ENCODE measurements at places on chromosomes 3 and 15.

GRCh38 chr15:38878926-38879325, 314.3 kb upstream of the RASGRP1 start:
- no peak for DNase-seq

DNA sequence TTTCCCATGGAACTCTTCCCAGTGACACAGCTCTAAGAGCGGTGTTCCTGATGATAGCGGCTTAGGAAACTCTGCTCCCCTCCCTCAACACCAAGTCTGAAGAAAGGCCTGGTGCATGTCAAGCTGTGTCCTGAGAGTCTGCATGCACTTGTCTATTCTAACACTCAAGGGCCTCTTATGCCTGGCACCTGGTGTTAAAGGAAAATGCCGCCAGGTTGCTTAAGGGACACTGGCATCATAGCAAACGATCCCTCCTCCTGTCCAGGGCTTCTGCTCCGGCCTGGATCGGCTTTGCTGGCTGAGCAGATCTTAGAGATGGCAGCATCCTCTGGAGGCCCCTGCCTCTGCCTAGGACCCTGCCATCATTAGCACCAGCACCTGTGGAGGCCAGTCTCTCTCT, 121.7 kb downstream of the MEGF11 start:
- no peak for DNase-seq

DNA sequence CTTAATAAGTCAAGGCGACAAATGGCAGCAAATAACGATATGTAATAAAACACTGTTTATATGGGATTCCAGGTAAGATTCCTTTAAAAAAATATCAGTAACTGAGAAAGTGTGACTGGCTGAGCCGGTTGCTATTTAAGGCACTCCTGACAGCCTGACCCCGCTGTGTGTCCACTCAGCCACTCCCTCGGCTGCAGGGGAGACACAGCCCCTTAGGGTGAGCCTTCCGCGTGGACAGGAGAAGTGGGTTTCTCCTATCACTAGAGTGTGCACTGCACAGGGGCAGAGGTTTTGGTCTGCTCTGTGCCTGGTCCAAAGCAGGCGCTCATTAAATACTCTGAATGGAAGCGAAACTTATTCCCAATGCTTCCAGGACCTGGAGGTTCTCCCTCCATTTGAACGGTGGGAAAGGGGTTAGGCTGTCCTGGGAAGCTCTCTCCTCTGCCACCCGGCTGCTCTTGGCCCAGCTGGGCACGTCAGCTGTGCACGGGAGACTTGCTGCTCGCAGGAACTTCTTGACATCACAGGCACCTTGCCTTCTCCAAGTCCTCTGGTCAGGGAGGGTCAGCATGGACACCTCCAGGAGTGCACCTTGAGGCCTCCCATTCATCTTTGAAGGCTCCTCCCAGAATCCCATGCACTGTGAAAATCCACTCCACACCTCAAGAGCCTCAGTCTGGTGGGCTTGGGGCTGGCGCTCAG, 43.3 kb upstream of the SLCO2A1 start:
- peak; percentile 33 for DNase-seq

DNA sequence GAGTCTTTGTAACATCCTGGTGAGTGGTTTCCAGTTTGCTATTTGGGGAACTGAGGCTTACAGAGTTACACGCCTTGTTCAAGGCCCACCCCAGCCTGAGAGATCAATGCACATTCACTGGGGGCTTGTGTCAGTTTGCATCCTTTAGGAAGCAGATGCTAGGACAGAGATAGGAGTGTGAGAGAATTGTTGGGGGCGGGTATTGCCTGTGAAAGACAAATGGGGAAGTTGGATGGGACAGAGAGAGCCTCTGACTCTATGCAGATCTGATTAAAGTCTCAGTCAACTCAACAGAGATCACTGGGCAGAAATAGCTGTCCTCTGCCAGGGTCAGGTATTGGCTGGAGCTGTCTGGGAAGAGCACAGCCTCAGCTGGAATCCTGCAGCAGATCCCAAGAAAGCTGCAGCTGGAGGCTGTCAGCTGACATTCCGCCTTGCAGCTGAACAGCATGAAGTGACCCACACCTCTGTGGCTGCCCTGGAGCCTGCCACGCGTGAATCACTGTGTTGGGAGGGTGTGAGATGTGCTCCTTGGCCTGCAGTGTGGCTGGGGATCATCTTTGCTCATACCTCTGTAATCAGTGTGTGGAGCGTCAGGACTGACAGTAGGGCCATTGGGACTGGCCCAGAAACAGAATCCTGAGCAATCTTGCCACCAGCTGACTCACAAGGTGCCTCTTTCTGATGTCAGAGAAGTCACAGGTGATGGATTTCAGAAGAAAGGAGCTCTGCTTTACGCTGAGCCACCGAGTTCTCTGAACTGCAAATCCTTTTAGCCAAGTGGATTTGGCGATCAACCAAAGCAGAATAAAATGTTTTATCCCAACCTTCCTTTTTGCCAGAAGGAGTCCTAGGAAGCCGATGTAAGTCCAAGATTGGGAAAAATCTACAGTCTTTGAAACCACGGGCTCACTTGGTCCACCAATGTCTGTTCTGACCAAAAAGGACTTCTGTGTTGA, 284.1 kb upstream of the LRRFIP2 start:
- no peak for DNase-seq

DNA sequence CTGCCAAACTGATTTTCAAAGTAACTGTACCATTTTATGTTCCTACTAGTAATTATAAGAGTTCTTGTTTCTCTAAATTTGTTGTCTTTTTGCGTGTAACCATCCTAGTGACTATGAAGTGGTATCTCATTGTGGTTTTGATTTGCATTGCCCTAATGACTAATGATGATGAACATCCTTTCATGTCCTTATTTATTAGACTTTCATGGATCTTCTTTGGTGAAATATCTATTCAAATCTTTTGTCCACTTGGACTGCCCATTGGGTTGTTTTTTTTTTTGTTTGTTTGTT, 3.6 kb downstream of the OXSR1 start:
- DNase-seq: no peak

- no peak for DNase-seq
Measured at GRCh38 chr15:95684693-95685115, 645.8 kb upstream of the NR2F2 start.

- no peak for DNase-seq
Measured at GRCh38 chr3:28612232-28612631, 263.6 kb upstream of the AZI2 start.

DNA sequence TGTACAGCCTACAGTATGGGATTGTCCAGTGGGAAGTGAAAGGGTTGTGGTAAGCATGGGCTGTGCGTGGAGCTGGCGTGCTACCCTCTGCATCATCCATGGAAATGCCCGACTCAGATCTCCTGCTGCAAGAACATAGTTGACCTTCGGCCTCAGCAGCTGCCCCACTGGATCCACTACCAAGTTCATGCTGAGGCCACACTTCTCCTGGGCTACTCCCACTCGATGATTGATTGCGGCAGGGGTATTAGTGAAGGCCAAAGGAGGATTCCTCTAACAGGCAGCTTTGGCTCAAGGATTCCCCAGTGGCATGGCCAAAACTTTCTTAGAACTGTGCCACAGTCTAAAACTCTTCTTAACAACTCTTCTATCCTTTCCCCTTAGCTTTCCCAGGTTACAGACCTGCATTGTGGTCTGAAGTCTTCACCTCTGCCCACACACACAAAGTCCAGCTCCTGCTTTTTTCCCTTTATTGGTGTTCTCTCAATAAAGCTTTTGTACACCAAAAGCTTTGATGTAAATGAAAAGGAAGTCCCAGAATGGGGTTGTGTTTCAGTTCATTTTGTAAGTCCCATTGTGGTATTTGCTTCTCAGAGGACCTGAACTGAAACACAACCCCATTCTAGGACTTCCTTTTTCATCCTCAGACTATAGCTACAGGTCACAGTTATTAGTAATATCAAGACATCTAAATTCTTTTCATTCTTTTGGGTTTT, 4.9 kb upstream of the TBC1D5 start:
- DNase-seq: no peak
